Activated CD8-positive, alpha-beta memory T cell treated with anti-CD3 and anti-CD28 coated beads, Interleukin-2, amount 50 U/mL, for 48 hours (primary cell): ENCODE measurements at places on chromosomes 5 and 9.
A peak's percentile ranks its signal among the peaks of the same experiment; 100 is the strongest.

GRCh38 chr5:141326088-141326854 is 4.0 kb upstream of the PCDHGA1 start:
- DNase-seq, result peak; percentile 68

- no peak for DNase-seq
Observed at GRCh38 chr9:22332202-22332601, 114.4 kb upstream of the DMRTA1 start.

GRCh38 chr5:151181818-151182523 is 24.4 kb upstream of the ANXA6 start:
- peak; percentile 29 for DNase-seq

DNA sequence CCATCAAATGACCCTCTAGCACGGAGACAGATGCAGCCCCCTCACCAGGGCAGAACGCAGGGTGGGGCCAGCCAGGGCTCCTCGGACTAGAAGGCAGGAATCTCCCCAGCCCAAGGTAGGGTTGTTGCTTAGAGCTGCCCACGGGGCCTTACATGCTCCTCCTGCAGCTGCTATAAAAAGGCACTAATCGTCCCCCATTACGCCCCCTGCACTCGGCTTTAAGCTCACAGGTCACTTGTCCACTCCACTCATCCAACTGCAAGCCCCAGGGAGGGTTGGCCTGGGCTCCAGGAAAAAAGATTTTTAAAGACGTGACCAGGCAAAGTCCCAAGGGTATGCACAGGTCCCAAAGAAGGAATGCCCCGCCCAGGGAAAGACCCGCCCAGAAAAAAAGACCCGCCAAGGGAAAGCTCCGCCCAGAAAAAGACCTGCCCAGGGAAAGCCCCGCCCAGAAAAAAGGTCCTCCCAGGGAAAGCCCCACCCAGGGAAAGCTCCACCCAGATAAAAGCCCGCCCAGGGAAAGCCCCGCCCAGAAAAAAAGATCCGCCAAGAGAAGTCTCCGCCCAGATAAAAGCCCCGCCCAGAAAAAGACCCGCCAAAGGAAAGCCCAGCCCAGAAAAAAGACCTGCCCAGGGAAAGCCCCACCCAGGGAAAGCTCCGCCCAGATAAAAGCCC is 11.1 kb downstream of the GRIN1 start:
- peak; percentile 78 for DNase-seq

DNA sequence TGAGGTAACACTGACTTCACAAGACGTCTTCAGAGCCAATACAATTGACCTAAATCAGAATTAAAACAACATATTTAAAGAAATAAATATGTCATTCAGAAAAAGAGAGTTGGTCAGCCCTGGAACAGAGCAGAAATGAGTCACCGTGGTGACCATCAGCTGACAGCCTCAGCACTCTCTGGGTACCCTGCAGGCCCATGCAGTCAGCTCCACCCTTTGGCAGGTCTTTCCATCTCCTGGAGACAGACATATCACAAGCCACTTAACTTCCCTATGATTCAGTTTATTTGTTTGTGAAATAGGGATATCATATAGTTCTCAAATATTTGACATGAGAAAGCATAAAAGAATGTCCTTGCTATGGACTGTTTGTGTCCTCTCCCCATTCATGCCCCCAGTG is 151.6 kb upstream of the MEF2C start:
- DNase-seq, result no peak

DNA sequence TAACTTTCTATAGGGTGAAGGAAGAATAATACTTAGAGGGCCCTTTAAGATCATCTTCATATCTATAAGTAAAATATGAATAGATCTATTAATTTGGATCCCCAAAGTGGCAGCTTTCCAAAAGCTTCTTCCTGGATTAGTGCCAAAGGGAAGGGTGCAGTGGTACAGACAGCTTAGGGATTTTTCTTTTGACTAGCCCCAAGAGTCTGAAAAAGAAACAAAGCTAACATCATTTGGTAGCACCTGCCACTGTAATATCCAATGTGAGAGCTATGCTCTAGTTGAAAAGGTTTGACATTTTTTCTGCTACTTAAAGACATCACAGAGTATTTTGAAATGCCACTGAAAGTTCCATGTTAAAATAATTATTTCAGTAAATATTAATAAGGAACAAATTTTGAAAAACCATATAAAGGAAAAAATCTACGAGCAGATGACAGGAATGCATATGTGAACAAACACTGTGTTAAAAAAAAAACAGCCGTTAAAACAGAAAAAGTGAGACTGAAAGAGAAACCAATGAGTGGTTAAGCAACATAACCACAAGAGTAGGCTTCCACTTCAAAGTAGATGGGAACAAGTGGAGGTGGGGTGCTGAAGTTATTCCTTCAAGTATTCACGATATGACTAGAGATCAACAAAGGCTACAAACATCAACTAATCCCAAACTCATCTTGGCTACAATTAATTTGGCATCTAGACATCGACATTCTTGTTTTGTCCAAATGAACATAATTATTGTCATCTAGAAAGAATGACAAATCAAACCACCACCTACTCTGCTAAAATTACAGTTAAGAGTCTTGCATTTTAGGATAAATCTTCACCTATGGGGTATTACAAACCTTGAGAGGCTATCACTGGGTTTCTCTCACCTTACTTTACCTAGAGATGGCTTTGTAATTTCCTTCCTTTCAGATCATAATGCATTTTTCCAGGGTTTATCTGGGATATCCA is 137.5 kb downstream of the CPLANE1 start:
- no peak for DNase-seq

- DNase-seq, result no peak
Observed at GRCh38 chr9:95104581-95104960, 212.9 kb downstream of the FANCC start.

DNA sequence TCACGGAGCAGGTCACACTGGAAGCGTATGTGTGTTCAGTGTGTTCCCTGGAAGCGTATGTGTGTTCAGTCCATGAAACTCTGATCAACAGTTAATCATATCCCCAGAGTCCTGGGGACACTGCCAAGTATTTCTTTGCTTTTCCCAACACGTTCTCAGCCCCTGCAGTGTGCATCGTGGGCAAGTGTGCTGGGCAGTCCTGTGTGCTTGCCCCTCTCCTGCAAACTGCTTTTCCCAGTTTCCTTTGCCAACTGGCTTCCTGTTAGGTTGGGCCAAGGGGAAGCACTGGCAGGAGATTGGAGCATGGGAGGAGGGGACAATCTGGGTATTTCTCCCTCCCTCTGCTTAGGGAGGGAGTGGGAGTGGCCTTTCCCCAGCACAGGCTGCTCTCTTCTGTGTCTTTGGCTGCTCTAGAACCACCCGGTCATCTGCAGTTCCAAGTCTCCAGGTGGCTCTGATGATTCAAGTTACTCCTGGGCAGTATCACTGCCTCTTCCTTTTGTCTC is 36.8 kb upstream of the NEK6 start:
- DNase-seq, result peak; percentile 36

- no peak for DNase-seq
Observed at GRCh38 chr5:57931807-57932206, 449.2 kb upstream of the ACTBL2 start.

DNA sequence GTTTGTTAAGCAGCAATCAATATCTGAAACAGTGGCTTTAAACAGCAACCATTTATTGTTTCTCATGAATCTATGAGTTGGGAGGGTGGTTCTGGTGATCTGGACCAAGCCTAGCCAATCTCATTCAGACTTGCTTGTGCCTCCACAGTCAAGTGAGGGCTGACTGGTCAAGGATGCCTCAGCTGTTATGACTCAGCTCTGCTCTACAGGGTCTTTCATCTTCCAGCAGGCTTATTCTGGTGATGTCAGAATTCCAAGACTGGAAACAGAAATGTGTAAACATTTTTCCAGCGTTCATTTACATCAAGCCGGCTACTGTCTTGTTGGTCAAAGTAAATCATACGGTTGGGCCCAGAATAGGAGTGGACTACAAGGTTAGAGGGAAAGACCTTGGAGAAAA is 2.5 kb upstream of the PIP5K1B start:
- DNase-seq, result no peak

GRCh38 chr5:6264394-6264793 is 114.0 kb downstream of the MED10 start:
- no peak for DNase-seq
